ENCODE measurements at places on chromosomes 1 and 21.

DNA sequence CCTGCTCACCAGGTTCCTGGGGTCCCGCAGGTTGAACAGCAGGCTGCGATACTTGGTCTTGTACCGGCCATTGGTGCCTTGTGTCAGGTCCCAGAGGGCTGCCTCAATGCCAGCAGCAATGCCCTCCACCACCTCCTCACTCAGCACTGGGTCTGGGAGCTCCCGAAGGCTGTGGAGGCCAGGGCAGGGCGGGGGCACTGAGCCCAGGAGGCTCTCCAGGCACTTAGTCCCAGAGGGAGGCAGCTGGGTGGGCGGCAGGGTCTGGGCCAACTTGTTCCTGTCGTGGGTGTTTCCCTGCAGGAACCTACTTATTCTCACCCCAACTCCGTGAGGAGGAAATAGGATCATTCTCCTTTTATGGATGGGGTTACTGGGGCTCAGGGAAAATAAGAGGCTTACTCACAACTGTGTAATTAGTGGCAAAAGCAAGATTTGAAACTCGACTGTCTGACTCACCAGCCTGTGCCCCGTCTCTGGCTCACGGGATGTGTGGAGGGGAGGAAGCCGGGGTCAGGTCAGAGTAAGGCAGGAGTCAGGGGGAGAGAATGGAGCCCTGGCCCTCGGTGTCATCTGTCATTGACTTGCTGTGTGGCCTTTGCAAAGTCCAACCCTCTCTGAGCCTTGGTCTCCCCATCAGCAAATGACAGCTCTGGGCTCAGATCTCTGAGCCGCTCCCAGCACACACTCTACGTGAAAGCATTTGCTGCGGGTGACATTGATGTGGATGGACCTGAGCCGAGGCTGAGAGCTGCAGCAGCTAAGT lies 17.2 kb downstream of the SPOCD1 start:
- no peak for DNase-seq

- DNase-seq = no peak
These were observed 472.0 kb downstream of the SMYD3 start for GRCh38 chr1:246035060-246035541.

GRCh38 chr1:226215239-226215638 lies 8.2 kb upstream of the MIXL1 start:
- DNase-seq = no peak

DNA sequence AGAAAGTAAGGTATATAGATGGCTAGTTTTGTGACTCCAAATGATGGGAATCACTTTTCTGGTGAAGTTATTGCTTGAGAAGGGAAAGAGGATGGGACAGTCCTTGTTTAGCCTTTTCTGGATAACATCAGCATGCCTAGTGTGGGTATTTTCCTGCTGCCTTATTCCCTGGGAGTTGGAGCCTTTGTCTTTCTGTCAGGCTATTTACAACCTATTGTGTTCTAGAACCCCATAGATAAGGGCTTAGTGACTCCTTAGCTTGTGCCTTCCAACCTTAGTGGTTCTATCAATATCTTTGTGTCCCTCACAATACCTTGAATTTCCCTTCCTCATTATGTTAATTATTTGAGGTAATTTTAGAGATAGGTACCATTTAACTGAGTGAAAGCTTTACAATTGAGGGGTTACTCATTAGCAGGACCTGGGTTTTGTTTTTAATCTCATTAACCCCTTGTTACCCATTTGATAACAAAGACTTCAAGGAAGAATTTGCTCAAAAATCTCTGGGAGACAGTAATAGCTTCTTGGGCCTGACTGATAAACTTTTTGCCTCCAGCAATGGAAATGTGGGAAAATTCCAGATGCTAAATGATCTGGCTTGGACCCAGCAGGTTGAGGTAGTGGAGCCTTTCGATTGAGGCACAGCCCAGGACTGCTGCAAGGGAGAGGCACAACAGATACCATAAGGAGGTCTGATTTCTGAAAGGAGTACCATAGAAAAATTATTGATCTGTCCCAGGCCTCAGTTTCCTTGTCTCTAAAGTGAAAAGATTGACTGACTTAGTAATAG lies 49.0 kb downstream of the CACHD1 start:
- no peak for DNase-seq

DNA sequence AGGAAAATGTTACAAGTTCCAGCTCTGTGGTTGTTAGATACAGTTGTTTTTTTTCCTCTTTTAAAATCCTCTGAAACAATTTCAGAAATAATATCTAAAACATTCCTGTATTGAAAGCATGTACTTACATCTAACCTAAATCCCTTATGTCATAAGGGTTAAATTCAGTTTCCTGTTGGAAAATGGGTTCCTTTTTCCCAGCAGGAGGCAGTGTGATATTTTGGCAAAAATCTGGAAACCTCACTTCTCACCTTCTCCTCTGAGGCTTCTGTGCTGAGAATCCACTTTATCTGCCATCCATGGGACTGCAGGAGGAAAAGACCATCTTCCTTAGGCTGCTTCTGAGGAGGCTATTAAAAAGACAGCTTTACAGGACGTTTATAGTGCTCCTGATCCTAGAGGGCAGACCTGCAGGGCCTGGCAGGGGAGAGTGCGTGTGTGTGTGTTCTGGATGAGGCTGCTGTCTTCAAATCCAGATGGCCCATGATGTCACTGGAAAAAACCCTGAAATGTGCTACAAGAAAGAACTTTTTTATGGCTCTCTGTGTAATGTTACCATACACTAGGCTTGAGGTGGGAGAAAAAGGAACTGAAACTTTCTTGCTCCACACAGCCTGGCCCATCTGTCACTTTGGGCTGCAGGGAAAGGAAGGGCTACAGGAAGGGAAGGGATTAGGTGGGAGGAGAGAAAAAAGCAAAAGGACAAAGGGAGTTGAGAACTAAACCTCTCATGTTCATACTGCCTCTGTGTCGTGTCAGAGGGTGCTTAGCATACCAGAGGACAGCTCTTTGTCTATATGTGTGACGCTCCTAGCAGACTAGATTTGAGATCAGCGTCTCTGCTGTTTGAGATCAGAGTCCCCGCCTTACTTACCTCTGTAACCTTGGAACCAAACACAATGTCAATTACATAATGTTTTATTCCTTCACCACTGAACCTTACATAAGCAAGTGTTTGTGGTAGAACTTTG lies 379.2 kb upstream of the SPAG17 start:
- DNase-seq = no peak

GRCh38 chr1:21818656-21819055 lies 6.6 kb downstream of the LDLRAD2 start:
- peak; percentile 5 for DNase-seq

DNA sequence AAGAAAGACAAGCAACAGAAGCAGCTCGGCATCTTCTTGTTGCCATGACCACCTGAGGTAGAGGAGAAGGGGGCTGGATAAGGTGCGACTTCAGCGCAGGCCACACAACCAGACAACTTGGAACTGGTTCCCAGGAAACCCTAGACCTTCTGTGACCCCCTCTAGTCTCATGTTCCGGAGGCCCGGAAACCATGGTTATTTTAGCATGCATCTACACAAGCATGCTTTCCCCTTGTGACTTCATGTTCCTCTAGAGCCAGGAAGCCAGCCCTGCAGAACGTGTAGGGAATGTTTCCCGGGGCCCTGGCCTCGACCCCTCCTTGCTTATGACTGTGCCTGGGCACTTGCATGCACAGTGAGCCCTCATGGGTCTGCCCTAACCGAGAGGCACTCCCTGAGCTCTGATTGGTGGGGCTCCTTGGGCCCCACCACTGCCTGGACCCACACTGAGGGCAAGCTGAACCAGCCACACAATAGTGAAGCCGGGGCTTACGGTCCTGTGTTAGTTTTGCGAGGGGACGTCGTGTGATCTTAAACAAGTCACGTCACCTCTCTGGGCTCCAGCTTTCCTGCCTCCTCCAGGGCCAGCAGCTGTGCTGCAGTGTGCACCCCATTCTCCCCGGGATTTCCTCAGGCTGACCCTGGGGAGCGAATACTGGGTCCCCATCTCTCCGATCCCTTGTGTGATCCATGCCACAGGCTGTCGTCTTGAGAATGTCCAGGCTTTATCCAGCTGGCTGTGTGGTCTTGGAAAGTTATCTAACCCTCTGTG lies 12.0 kb upstream of the MX2 start:
- no peak for DNase-seq

- DNase-seq = no peak
These were observed 160.9 kb upstream of the IVNS1ABP start for GRCh38 chr1:185477638-185478580.

- DNase-seq = no peak
These were observed 4.0 kb downstream of the GLMP start for GRCh38 chr1:156291226-156292061.

GRCh38 chr1:166908942-166909341 lies 32.9 kb upstream of the TADA1 start:
- DNase-seq = no peak

DNA sequence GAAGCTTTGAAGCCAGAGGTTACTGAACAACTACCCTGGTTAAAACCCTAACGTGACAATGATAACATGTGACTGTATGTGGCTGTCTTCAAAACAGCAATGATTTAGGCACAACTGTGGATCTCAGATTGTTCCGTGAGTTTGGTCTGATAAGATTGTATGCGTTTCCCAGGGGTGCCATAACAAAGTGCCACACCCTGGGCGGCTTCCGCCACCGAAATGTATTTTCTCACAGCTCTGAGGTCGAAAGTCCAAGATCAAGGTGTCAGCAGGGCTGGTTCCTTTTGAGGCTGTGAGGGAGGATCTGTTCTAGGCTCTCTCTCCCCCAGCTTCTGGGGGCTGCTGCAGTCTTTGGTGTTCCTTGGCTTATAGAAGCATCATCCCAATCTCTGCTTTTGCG lies 29.5 kb upstream of the ERG start:
- no peak for DNase-seq

Measured in stimulated activated CD4-positive, alpha-beta T cell treated with anti-CD3 and anti-CD28 coated beads, TNF-alpha, amount 100 ng/mL, for 1 hour (primary cell).